Parietal lobe (tissue), 2 donors: ENCODE measurements at places on chromosomes 4 and X. TPM values are rescaled to one million over a fixed set of nuclear protein-coding genes. Genes with fewer than 3 reads are reported as not detected.

The GCNA gene
- 5.3 TPM for total RNA-seq

The ATP2B3 gene
- total RNA-seq: 11.6 TPM

The FGFBP2 gene
- total RNA-seq: not detected

The SHROOM2 gene
- 21.9 TPM for total RNA-seq

The SH3BGRL gene
- 83.3 TPM for total RNA-seq

The CDS1 gene
- 6.3 TPM for total RNA-seq

The KDR gene
- 10.6 TPM for total RNA-seq

The PCDH18 gene
- total RNA-seq: 17.8 TPM

The AFF2 gene
- total RNA-seq: 124 TPM

The UNC5C gene
- 25.7 TPM for total RNA-seq

The DMD gene
- total RNA-seq: 95.8 TPM

The FRG2 gene
- total RNA-seq: not detected

The ITM2A gene
- total RNA-seq: 39.1 TPM

The SMIM43 gene
- total RNA-seq: 0.94 TPM

The BBS7 gene
- total RNA-seq: 51.0 TPM

The OPRPN gene
- not detected for total RNA-seq

The GNRHR gene
- total RNA-seq: not detected

The NPY2R gene
- 1.3 TPM for total RNA-seq

The ANOS1 gene
- total RNA-seq: 18.8 TPM

The VEGFD gene
- not detected for total RNA-seq

The GPR78 gene
- not detected for total RNA-seq

The GUCY1A1 gene
- 72.6 TPM for total RNA-seq

The XKRX gene
- total RNA-seq: not detected

The N4BP2 gene
- 82.6 TPM for total RNA-seq

The FAAH2 gene
- 9.4 TPM for total RNA-seq

The XAGE2 gene
- not detected for total RNA-seq

The SH2D1A gene
- total RNA-seq: not detected

The CCKAR gene
- 0.31 TPM for total RNA-seq

The HTT gene
- 210 TPM for total RNA-seq

The IL2RG gene
- 0.63 TPM for total RNA-seq

The SSX4 gene
- total RNA-seq: not detected

The MXRA5 gene
- total RNA-seq: 1.6 TPM

The MAGEA1 gene
- total RNA-seq: not detected

The TCEAL3 gene
- total RNA-seq: 11.3 TPM

The MAGEB1 gene
- not detected for total RNA-seq

The OTC gene
- total RNA-seq: not detected

The JAKMIP1 gene
- 29.4 TPM for total RNA-seq

The PNMA6A gene
- 14.4 TPM for total RNA-seq

The RP2 gene
- total RNA-seq: 14.1 TPM

The CSAG3 gene
- total RNA-seq: not detected

The SPANXN4 gene
- not detected for total RNA-seq

The ZFX gene
- 48.8 TPM for total RNA-seq

The GPR143 gene
- total RNA-seq: 1.3 TPM
